ENCODE measurements at places on chromosomes 16 and 17. TPM values are rescaled to one million over a fixed set of nuclear protein-coding genes. Genes with fewer than 3 reads are reported as not detected.
A peak's percentile ranks its signal among the peaks of the same experiment; 100 is the strongest.

GRCh38 chr16:81799138-81799504, 20.0 kb downstream of the PLCG2 start:
- DNase-seq, result no peak

DNA sequence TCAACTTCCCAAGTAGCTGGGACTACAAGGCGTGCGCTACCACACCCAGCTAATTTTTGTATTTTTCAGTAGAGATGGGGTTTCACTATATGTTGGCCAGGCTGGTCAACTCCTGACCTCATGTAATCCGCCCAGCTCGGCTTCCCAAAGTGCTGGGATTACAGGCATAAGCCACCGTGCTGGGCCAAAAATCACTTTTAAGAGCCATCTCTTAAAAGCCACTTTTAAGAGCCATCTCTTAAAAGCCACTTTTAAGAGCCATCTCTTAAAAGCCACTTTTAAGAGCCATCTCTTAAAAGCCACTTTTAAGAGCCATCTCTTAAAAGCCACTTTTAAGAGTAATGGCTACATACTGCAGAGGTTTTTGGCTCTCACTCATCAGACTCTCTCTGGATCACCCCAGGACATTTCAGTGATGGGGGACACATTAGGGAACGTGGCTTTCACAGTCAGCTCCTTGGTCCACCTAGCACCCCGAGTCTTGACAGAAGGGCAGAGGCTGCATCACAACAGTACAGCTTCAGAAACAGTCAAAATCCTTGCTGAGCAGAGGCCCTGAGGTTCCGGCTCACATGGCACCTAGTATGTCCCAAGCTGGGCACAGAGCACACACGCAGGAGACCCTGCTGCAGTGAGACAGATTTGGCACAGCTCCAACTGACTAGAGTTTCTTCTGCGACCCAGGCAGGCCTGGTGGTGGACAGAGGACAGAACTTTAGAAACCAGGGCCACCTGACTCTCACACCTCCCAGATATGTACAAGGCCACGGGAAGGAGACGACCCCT, 23.6 kb downstream of the RANBP10 start:
- no peak for DNase-seq

- no peak for DNase-seq
Observed at GRCh38 chr16:64364894-64365293, 757.0 kb downstream of the CDH11 start.

DNA sequence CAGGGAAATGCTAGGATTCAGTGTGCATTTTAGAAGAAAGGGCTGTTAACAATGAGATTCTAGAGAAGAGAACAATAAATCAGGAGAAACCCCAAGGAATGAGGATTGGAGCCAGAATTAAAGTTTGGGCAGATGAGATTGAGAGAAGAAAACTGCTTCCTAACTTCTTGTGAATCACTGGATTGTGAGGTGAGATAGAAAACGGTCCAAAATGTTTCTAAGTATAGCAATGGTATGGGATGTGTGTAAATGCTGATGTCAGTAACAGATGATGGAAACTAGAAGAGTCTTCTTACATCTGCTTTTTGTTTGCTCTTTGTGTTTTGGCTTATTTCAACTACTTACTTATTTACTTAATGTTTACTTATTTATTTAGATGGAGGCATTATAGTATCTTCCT, 123.0 kb downstream of the KCNJ2 start:
- no peak for DNase-seq

DNA sequence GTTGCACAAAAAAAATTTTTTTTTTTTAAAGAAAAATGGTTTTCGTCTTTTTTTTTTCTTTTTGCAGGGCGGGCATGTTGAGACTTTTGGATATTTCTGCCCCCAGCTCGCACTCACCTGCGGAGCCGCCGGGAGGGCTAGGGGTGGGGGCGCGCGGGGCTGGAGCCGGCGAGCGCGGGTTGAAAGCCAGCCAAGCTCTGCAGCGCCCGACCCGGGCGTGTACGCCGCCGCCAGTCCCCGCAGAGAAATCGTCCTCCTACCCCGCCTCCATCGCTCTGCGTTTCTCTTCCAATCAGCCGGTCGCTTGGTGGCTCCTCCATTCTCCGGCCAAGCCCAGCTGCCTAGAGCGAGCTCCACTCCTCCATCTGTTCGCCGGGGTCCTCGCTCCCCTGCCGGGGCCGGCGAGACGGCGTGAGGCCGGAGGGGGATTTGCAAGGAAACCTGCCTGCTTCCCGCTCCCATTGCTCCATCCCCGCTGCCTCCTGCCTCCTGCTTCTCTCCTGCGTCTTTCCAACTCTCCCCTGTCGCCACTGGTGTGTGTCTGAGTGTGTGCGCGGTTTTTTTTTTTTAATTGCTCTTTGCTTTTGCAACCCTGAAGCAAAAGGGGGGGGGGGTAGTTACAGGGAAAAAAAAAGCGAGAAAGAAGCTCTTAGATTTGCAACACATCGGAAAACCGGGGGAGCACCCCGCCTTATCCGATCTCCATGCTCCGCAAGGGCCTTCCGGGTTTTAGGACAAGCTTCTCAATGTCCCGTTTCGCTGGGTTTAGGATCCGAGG, 1.8 kb upstream of the UBTF start:
- DNase-seq, result peak; percentile 90

DNA sequence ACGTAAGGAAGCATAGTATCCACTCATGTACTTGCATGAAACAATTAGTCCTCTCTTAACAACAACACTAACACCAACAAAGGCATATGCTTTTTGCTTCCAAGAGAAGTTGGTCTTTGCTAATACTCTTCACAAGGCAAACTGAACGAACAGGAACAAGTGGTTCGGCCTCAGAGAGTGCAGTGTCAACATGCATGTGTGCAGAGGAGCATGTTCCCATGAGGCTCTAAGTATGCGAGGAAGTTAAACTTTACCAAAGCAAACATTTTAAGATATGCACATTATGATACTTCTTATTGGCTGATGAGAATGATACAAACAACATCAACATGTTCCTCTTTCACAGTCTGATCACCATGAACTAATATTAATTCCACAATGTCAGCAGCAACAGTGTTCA, 285.3 kb upstream of the IRX5 start:
- no peak for DNase-seq

DNA sequence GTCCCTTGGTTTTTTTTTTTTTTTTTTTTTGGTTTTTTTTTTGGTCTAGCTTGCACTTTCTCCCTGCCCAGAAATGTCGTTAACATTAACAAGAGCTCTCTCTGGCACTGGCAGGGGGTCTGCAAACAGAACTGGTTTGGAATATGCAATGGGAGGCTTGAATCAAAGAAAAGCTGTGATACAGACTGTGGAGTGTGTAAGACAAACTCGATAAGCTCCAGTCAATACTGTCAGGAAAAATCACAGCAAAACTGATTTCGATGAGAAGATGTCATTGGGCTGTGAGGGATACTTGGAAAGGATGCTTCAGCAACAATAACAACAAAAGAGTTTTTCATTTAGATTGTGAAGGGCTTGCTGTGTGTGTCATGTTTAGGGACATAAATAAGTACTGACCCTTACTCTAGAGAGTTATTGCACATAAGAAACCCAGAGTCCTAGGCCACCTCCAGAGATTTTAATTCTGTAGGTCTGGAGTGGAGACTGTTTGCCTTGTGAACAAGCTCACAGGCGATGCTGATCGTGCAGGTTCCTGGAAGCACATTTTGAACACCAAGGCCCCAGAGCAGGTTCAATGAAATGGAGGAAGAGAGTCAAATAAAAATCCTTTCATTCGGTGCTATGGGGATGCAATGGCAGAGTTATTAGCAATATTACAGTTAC, 470.7 kb upstream of the RBFOX1 start:
- no peak for DNase-seq

DNA sequence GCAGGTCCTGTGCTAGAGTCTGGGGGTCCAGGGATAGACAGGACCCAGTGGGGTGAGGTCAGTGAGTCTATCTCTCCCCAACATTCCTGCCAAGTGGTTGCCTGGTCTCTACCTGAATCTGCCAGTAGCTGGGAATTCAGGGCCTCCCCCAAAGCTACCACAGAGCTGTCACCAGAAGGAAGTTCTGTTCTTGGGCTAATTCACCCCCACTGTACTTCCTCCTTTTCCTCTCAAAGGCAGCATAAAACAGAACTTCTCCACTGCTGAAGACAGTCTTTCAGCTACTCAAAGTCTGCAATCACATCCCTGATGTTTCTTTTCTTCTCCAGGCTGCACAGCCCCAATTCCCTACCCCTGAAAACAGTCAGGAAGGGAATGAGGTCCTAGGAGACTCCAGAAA, 8.7 kb downstream of the CAMTA2 start:
- DNase-seq, result no peak

GRCh38 chr16:56211435-56211981, 20.2 kb downstream of the GNAO1 start:
- peak; percentile 94 for DNase-seq

DNA sequence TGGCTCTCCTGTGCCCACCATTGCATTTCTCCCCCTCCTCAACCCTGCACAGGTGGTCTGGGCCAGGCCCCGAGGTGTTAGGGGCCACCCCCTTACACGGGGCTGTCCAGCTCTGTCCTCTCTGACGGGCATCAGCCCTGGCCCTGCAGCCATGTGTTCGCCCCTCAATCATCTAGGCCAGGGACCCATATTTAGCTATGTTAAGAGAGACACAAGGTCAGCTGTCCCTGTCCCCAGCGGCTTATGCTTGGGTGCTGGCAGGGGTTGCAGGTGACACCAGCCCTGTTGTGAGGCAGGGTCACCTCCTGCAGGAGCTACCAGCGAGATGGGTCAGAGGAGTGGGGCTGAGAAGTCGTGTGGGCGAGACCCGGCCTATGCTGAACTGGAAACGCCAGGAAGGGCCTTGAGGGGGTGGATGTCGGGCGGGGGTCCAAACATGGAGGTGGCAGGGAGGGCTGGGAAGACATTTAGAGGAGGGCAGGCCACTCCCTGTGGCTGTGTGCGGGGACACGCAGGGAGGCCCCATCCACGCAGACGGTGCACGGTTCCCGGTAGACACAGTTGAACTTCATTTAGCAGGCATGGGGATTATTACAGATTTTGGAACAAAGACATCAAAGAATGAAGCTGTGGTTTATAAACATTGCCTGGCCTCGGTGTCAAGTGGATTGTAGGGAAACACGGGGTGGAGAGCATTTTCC, 133.2 kb upstream of the CHMP6 start:
- peak; percentile 61 for DNase-seq

DNA sequence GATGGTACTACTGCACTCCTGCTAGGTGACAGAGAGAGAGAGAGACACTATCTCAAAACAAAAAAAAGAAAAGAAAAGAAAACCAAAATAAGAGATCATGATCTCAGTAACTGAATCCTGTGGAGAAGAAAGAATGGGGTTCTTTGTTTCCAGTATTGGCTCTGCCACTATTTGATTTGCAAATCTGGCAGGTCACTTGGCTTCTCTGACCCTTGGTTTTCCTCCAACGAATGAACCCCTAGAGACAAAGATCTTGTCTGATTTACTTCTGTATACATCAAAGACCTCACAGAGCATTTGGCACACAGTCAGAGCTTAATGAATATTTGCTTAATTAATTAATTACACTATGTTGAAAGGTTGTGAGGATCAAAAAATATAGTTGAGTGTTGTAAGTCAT, 47.9 kb upstream of the NLK start:
- DNase-seq, result no peak

- DNase-seq, result no peak
Observed at GRCh38 chr16:56614549-56614991, 6.2 kb downstream of the MT2A start.

The MLKL gene
- total RNA-seq, result 5.0 TPM

The SNAI3 gene
- 0.82 TPM for total RNA-seq

The SPAG5 gene
- total RNA-seq, result 1.9 TPM

The TMEM238L gene
- not detected for total RNA-seq

Data from sigmoid colon (tissue), 7 donors.